ENCODE measurements at places on chromosomes 6 and 20.

DNA sequence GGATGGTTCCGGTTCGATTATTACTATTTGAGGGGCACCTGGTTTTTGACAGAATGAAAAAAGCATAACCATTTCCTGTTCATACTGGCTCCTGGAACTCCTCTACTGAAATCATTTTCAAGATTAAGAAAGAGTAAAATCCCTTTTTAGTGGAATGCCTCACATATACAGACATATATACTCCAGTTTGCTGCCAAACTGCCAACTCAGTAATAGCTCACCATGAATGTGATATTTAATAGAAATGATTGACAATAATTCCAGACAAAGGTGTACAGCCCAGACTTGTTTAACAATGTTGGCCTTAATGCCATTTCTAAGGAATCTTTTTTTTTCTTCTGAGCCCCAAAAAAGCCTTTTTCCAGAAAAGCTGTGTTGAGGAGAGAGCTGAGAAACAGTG is 93.1 kb downstream of the JAG1 start:
- no peak for DNase-seq

GRCh38 chr6:167678102-167679101 is 148.3 kb upstream of the AFDN start:
- DNase-seq = no peak

- DNase-seq = peak; percentile 69
Observed at GRCh38 chr6:13273931-13274706, 54.2 kb downstream of the TBC1D7 start.

GRCh38 chr6:140226637-140227036 is 852.2 kb upstream of the CITED2 start:
- no peak for DNase-seq

- DNase-seq = no peak
Observed at GRCh38 chr6:154604119-154604518, 93.6 kb upstream of the CNKSR3 start.

GRCh38 chr20:62368392-62368975 is 1.4 kb upstream of the LAMA5 start:
- no peak for DNase-seq

GRCh38 chr6:159134701-159135364 is 34.4 kb upstream of the FNDC1 start:
- peak; percentile 57 for DNase-seq

DNA sequence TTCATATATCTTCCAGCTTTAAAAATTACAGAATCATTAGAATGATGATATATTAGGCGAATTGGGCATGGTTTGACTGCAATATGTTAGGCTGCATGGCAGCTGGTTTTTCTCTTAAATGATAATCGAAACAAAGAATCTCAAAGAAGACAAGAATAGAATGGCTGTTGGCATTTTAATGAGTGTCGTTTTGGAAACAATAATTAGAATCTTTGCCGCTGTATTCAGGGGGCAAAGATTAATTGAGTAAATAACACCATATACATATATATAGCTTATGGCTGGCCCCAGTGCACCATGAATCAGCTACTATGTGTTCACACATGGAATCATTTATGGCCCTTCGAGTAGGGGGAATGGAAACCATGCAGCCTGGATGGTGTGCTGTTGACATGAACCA is 216.2 kb downstream of the RNF144B start:
- DNase-seq = no peak
